Suprapubic skin (tissue), 4 donors: ENCODE measurements at places on chromosomes 7 and 10. TPM values are rescaled to one million over a fixed set of nuclear protein-coding genes. Genes with fewer than 3 reads are reported as not detected.

The UPK3BL1 gene
- total RNA-seq: 53.3 TPM

The POT1 gene
- 7.4 TPM for total RNA-seq

DNA sequence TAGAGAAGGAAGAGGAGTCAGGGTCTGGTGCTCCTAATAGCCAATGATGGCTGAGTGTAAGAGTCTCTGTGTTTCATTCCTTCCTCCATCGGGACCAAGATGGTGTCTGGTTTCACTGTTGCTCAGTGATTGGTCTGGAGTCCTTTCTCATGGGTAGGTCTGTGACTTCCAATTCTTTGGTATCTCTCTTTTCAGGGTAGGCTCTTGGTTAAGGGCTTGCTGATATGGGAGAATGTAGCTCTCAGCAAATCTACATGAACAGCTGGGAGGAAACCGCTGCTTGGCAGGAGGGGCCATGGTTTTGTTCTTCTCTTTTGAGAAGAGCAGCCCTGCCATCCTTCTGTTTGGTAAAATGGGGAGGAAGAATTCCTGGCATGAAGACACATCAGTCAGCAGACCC, 209.1 kb upstream of the PODXL start:
- H3K36me3 ChIP-seq: no peaks in the 10 kb centered on the region
- peaks cover 4% of the 10 kb centered on the region for H3K27me3 ChIP-seq
- no peak overlapping the region for H3K4me3 ChIP-seq
- H3K27ac ChIP-seq: no peak overlapping the region
- no peak for DNase-seq

- H3K27ac ChIP-seq: no peak overlapping the region
- H3K36me3 ChIP-seq: peaks cover 50% of the 10 kb centered on the region
- no peak for DNase-seq
- no peak overlapping the region for H3K4me3 ChIP-seq
- H3K4me1 ChIP-seq: no peaks in the 10 kb centered on the region
Observed at GRCh38 chr10:132729810-132730572, 56.0 kb downstream of the NKX6-2 start.

GRCh38 chr7:116698930-116699721, 27.1 kb downstream of the MET start:
- H3K36me3 ChIP-seq: no peaks in the 10 kb centered on the region
- no peak overlapping the region for H3K27ac ChIP-seq
- DNase-seq: no peak
- no peaks in the 10 kb centered on the region for H3K27me3 ChIP-seq
- peaks cover 16% of the 10 kb centered on the region for H3K4me1 ChIP-seq

DNA sequence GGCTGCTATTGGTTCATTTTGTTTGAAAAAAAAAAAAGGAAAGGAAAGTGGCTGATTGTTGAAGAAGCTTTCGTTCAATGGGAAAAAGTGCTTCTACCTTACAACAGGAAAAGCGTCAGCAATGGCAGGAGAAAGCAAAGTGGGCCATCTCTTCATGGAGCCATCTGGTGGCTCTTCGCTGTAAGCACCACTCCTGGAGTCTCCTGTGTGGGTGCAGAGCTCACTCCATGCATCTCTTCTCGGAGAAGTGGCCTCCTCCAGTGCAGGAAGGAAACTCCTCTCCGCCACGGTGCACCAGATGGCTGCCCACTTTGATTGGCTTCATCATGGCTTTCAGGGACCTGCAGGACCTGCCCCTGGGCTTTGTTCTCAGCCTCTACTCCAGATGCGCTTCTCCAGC, 250.9 kb downstream of the PTEN start:
- H3K4me1 ChIP-seq: peaks cover 3% of the 10 kb centered on the region
- no peaks in the 10 kb centered on the region for H3K36me3 ChIP-seq
- no peaks in the 10 kb centered on the region for H3K27me3 ChIP-seq
- DNase-seq: no peak
- H3K27ac ChIP-seq: no peak overlapping the region

GRCh38 chr10:15083674-15084501, 4.7 kb downstream of the ACBD7 start:
- H3K27ac ChIP-seq: no peak overlapping the region
- DNase-seq: no peak
- peaks cover 9% of the 10 kb centered on the region for H3K4me1 ChIP-seq
- peak overlapping the region; percentile 38 for H3K4me3 ChIP-seq
- H3K27me3 ChIP-seq: no peaks in the 10 kb centered on the region

DNA sequence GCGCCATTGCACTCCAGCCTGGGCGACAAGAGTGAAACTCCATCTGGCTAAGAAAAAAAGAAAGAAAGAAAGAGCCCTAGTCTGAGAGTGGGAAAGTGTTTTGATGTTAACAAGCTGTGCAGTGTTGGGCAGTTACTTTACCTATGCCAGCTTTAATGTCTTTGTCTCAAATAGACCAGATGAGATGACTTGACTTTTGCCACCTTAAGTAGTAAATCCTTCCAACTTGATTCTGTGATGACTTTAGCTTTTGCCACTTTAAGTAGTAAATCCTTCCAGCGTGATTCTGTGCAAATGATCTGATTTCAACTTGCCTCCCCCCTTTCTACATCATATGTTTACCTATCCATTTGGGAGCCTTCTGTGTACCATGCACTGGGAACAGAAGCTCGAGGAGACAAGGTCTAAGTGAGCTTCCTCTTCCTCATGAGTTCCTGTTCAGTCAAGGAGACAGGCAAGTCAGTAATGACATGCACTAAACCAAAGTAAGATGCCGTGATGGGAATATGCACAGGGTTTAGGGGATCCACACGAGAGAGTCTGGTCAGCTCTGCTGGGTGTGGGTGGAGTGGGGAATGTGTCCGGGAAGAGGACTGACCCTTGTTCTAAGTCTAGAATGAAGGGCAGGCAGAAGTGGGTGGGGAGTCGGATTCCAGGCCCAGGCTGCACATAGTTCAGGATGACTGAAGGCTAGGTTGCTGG, 17.2 kb downstream of the INPP5F start:
- H3K27me3 ChIP-seq: no peaks in the 10 kb centered on the region
- no peak overlapping the region for H3K4me3 ChIP-seq
- no peak for DNase-seq
- peaks cover 8% of the 10 kb centered on the region for H3K4me1 ChIP-seq
